Stomach (tissue), 19 donors: ENCODE measurements at places on chromosomes 11 and 22. TPM values are rescaled to one million over a fixed set of nuclear protein-coding genes. Genes with fewer than 3 reads are reported as not detected.

- DNase-seq: no peak
Measured at GRCh38 chr11:60121264-60121663, 32.8 kb downstream of the MS4A2 start.

DNA sequence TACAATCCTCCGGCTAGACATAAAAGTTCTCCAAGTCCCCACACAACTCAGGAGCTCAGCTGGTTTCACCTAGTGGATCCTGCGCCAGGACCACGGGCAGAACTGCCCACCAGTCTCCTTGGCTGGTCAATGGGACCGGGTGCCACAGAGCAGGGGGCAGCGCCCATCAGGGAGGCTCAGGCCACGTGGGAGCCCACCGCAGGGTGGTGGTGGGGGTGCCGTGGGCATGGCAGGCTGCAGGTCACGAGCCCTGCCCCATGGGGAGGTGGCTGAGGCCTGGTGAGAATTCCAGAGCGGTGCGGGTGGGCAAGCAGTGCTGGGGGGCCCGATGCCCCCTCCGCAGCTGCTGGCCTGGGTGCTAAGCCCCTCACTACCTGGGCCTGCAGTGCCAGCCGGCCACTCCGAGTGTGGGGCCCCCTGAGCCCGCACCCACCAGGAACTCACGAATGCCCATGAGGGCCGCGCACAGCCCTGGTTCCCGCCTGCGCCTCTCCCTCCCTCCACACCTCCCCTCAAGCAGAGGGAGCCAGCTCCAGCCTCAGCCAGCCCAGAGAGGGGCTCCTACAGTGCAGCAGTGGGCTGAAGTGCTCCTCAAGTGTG, 1091.9 kb upstream of the TENM4 start:
- no peak for DNase-seq

GRCh38 chr22:35308480-35309021, 8.9 kb downstream of the TOM1 start:
- DNase-seq: no peak

GRCh38 chr11:29351301-29351873, 665.4 kb downstream of the KCNA4 start:
- no peak for DNase-seq

DNA sequence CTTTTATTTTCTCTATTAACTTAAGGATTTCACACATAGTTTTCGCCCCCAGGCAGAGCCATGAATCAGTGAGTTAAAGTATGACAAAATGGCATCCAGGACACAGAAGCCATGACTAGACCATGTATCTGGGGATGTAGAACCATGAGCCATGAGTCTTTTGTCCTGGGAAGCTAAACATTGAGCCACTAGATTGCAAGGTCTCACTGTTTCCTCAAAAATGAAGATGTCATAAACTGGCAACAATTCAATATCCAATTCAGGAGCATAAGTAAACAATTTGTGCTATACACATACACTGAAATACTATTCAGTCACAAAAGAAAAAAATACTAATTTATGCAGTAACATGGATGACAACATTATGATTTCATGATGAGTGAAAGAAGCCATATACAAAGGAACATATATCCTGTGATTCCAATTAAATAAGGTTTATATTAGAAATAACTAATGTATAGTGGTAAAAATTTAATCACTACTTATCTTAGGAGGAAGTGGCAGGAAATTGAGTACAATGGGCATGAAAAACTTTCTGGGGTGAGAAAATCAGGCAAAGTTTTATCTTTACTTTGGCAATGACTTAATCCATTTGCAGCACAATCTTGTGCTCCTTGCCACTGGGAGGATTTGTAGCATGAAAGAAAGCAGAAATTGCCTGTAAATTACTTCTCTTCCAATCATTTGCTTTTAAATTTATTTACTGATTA, 28.5 kb upstream of the CARD16 start:
- no peak for DNase-seq

- DNase-seq: no peak
Measured at GRCh38 chr22:38038426-38038825, 18.8 kb upstream of the PICK1 start.

DNA sequence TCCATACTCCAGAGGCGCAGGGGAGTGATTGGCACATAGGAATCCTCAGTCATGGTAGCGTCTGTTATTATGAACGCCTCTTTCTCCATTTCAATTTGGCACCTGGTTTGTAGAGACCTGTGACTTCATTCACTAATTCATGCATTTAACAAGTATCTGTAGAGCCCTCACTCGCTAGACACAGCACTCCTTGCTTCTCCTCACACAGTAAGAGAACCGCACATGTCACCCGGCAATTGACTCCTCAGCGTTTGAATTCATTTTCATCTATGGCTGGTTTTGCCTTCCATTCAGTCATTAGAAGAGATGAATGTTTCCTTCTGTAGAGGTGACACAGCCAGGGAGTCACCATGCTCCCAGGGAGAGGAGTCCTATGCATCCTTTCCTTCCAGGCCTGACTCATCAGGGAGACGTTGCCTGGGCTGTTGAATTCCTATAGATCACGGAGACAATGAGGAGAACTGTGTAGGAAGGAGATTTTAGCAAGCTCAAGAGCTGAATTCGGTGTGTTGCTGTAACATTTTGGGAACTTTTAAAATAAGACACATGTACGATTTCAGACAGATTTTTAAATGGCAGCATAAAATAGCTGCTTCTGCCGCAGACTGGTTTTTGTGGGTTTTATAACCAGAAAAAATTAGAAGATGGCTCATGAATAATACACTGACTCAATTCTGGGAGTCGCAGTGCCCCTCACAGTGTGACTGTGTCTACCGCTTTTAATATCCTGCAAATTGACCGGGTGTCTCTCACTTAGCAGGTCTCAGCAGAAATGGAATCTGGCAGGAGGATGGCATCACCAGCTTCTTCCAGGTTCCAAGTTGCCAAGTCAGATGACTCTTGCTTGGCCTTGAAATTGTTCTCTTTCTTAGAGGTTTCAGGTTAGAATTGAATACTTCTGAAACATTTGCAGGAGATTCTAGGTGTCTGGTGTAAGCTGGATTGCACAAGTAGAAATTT, 44.4 kb upstream of the CLMP start:
- no peak for DNase-seq

OR8A1 gene
- total RNA-seq: not detected
